ENCODE measurements at places on chromosomes 5 and 9.
A peak's percentile ranks its signal among the peaks of the same experiment; 100 is the strongest.

DNA sequence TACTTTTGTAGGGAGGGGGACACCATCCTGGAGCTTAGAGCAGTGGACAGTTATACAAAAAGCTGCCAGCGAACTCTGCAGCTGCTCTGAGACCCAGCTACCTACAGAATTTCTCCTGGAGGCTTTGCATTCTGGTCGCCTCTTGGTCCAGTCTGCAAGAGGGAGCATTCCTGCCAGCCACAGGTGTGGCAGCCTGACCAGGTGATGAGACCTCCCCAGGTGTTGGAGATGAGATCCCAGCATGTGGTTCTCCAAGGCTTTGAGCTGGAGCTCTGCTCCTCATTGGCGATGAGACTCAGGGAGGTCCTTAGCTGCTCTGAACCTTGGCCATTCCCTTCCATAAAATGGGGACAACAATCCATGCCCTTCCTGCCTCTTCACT lies 69.3 kb downstream of the RGS3 start:
- no peak for DNase-seq

DNA sequence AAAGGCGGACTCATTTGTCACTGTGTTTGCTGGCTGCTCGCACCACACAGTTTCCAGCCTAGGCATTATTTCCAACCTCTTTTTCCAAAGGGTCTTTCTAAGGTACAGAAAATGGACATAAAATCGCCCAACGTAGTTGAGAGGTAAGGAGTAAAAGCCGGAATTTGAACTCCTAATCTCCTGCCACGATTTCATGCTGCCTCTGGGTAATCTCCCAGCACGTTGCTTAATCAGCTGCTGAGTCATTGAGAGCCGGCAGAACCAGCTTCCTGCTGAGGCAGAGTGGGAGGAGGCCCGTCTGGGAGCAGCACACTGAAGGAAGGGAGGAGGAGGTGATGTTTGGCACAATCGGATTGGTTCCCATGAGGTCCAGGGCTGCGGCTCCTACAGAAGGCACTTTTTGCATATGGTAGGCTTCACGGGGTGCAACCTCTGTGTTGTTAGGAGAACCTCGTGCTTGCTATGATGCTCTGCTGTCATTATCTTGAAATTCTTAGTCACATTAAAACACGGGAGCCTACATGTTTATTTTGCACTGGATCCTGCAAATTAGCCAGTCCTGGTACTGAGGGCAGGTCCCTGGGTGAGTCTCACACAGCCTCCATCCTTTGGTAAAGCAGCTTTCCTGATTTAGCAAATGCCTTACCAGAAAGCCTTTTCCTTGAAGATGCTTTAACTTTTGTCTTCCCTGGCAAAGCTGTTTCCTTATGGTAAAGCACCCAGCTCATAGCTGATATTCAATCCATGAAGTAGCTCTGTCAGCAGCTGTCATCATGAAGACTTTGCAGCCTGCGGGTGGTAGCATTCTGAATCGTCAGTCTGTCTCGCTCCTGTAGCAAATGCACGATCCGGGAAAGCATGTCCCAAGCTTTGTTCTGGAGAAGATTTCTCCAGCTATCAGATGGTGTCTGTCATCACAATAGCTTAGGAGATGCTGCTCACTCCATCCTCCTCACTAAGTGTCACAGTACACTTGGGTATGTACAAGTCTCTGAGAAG lies 191.6 kb upstream of the MSX2 start:
- peak; percentile 61 for DNase-seq

GRCh38 chr9:107782381-107782780 lies 292.8 kb upstream of the KLF4 start:
- no peak for DNase-seq

DNA sequence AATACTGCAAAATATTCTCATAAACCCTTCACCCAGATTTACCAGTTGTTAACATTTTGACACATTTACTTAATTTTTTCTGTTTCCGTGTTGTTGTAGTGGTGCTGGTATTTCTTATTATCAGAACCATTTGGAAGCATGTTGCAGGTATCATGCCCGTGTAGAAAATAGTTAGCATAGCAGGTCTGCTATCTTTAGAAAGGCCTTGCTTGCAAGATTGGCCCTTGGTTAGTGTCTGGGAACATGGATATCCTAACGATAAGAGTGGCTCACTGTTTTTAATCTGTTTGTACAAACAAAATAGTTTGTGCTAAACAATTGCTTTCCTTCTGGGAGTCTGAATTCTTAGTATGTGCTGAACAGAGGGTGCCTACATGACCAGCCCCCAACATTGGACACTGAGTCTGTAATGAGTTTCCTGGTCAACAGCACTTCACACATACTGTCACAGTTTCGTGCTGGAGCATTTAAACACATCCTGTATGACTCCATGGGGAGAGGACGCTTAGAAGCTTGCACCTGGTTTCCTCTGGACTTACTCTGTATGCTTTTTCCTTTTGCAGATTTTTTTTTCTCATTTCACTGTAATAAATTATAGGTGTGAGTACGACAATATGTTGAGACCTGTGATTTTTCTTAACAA lies 66.9 kb downstream of the MAN2A1 start:
- DNase-seq: no peak

GRCh38 chr5:77360973-77361372 lies 131.1 kb downstream of the WDR41 start:
- DNase-seq: no peak

DNA sequence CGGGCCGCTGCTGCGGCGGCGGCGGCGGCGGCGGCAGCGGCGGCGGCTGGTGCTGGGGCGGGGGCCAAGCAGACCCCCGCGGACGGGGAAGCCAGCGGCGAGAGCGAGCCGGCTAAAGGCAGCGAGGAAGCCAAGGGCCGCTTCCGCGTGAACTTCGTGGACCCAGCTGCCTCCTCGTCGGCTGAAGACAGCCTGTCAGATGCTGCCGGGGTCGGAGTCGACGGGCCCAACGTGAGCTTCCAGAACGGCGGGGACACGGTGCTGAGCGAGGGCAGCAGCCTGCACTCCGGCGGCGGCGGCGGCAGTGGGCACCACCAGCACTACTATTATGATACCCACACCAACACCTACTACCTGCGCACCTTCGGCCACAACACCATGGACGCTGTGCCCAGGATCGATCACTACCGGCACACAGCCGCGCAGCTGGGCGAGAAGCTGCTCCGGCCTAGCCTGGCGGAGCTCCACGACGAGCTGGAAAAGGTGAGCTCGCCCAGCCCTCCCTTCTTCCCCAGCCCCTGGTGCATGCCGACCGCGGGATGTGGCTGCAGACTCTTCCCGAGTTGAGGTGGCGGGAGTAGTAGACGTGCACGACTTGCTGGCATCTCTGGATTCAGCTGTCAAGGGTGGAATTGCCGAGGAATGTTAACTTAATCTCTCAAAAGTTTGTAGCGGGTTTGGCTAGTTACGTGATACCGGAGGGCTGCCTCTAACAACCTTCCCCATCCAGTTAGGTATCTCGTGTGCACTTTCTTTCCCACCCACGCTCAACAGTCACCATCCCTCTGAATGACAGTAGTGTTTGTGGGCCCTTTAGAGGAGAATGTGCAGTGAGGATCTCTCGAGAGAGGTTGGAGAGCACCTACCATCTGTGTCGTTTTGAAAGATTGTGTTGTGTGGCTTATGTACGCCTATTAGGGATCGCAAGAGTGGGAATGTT lies 932 bp downstream of the SLC12A2 start:
- peak; percentile 74 for DNase-seq

DNA sequence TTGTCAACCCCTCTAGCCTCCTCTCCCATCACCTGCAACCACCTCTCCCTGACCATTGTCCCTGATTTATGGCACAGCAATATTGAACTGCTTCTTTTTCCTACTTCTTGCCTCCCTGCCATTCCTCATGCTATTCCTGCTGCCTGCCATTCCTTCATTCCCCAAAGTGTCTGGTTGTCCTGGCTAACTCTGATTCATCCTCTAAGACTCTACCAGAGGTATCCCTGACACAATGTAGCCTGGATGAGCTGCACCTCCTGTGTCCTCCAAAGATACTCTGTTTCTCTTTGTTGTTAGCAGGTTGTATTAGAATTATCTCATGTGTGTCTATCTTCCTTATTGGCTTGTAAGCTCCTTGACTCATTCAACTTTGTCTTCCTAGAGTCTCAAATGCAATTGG lies 53.5 kb upstream of the PTPN3 start:
- no peak for DNase-seq

DNA sequence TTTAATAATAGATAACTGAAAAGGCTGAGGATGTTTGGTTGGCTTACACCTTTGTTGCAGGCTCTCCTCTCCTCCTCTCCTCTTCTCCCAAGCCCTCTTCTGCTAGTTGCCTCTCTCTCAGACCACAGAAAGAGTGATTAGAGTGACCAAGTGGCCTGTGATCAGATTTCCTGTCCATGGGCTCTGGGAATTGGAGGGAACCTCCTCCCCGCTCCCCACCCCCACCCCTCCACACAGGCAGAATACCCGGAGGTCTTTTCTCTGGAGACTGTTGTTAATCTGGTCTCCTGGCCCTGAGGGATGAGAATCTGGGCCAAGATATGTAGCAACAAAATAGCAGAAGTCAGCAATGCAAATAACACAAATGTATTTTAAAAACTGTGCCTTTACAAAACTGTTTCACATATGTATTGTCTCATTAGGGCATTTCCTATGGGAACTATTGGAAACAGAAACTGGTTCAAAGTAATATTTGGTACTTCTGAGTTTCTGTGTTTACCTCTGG lies 361.3 kb downstream of the NR2F1-AS1 start:
- DNase-seq: no peak

GRCh38 chr9:132672413-132672690 lies 2.1 kb downstream of the GTF3C4 start:
- DNase-seq: no peak

GRCh38 chr5:113132564-113132963 lies 156.0 kb downstream of the DCP2 start:
- no peak for DNase-seq

GRCh38 chr5:131525805-131526204 lies 109.2 kb downstream of the RAPGEF6 start:
- DNase-seq: no peak

DNA sequence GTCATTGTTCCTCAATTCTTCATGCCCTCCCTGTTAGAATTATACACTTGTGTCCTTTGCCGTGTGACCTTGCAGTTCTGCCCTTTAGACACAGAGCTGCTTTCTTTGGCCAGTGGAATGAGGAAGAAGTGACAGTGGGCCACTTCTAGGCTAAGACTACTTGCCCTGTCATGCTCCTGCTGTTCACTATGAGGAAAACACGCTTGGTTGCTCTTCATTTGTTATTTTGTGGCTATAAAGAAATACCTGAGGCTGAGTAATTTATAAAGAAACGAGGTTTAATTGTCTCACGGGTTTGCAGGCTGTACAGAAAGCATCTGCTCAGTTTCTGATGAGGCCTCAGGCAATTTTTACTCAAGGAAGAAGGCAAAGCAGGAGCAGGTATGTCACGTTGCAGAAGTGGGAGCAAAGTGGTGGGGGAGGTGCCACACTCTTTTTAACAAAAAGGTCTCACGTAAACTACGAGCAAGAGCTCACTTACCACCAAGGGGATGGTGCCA lies 279.1 kb upstream of the DMAC1 start:
- no peak for DNase-seq

DNA sequence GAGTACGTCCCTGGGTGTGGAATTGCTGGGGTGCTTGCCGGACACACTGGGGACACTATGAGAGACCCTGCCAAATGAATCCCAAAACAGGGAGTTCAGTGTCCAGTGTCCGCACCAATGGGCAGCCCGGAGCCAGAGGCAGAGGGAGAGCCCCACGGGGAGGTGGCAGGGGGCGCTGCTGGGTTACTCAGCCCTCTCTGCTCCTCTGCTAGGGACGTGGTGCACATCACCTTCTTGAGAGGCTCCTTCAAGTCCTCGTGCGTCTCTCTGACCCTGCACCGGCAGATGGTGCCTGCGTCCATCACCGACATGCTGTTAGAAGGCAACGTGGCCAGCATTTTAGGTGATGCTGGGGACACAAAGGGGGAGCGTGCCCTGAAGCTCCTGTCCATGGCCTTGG lies 20.8 kb downstream of the STKLD1 start:
- DNase-seq: peak; percentile 25

DNA sequence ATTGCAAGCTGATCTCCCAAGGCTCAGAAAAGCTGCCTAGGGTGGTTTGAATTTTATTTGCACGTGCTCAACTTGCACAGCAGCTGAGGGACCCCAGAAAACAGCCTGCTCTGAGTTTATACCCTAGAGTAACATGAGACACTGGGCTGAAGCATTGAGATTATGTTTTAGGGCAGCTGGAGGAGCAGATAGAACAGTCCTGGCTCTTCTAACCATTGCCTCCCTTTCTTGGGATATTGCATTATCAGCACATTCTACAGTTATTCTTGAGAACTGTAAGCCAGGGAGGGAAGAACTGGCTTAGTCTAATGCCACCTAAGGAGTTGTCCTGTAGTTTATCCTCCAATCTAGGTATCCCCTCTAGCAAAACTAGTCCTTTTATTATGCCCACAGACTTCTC lies 10.3 kb downstream of the SMC2 start:
- DNase-seq: no peak

DNA sequence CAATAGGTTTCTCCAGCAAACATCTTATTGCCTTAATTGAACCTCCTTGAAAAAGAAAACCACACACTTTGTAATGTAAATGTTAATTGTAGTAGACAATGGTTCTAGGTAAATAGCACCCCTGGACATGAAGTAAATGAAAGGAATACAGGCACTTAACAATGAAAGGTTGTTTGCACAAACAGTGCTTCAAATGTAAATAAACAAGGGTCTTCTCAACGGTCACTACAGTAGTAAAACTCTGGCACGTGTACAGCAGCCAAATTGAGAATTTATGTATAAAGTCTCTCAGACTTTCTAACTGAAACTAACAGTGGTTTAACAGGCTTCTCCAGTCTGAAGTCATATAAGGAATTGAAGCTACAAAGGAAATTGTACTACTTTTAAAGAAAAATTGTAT lies 218.3 kb downstream of the MEF2C start:
- no peak for DNase-seq

- no peak for DNase-seq
Observed at GRCh38 chr5:2020730-2021129, 138.0 kb upstream of the IRX4 start.

GRCh38 chr5:72314571-72315172 lies 5.4 kb downstream of the MRPS27 start:
- DNase-seq: no peak

- DNase-seq: no peak
Observed at GRCh38 chr5:153489611-153490010, 859 bp upstream of the GRIA1 start.

DNA sequence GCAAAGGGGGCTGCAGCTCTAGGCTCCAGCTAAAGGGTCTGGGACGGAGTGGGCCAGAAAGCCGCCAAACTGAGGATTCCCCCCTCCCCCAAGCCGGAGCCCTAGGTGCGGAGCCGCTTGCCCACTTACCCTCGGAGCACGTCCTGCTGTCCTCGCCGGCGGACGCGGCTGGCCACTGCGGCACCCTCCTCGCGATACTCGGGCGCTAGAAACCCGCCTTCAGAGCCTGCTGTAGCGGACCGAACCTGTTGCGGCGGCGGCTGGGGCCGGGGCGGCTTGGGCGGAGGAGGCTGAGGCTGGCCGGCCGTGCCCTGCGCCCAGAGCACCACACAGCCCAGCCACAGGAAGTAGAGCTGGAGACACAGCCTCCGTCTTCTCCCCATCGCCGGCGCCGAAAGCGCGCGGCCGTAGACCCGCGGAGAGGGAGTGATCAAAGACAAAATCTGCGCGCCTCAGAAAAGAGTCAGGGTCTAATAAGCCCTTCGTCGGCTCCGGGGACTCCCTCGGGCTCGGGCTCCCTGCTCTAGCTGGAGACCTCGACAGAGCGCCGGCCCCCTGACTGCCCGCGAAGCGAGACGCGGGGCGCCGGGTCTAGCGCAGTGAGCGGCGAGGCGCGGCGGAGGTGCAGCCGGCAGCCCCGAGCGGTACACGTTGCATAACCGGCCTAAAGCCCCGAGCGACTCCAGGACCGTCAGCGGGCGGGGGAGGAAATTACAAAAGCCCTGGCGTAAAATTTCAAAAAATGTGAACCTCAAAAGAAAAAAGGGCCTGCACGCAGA lies 635 bp downstream of the FBN2 start:
- peak; percentile 11 for DNase-seq
